ENCODE measurements at places on chromosomes 11 and 22.

GRCh38 chr11:130034236-130034635, 31.6 kb upstream of the PRDM10 start:
- no peak for DNase-seq

DNA sequence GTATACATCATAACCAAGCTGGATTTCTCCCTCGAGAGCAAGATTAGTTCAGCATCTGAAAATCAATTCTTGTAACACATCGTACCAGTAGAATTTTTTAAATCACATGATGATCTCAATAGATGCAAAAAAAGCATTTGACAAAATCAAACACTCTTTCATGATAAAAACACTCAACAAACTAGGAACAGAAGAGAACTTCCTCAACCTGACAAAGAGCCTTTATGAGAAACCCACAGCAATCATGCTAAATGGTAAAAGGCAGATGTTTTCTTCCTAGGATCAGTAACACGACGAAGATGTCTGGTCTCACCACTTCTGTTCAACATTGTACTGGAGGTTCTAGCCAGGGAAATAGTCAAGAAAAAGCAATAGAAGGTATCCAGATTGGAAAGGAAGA, 34.1 kb upstream of the TMPRSS4 start:
- no peak for DNase-seq

DNA sequence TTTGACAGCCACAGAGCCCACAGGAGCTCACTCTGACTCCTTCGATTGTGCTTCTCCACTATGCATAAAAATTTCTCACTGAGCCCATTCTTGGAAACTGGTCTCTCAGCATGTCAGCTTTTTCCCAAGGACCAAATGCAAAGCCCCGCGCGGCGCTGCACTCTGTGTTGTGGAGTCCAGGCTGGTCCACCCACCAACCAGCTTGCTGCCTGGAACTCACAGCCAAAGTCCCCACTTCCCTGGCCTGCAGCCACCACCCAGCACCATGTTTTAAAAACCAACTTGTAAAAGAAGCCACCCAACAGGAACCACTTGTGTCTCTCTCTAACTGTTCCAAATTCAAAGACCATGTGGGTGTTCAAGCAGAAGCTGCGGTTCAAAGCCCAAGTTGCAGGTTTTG, 124.4 kb downstream of the SPATA19 start:
- DNase-seq = no peak

DNA sequence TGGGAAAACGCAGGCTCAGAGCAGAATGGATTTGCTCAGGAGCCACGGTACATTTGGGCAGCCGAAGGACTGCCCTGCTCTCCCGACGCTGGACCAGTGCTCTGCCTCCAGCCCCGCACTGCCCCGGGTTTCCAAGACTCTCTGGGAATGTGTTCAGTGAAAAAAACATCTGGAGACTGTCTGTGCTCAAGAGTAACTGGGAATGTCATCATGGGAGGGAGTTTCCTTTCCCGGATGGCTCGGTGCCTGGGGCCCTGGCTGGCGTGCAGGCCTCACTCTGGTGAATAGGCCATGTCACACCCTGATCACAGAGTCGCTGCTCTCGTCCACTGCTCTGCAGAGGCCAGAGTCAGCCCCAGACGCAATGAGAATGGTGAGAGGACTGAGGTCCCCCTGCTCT, 9.8 kb upstream of the APOL6 start:
- DNase-seq = no peak

DNA sequence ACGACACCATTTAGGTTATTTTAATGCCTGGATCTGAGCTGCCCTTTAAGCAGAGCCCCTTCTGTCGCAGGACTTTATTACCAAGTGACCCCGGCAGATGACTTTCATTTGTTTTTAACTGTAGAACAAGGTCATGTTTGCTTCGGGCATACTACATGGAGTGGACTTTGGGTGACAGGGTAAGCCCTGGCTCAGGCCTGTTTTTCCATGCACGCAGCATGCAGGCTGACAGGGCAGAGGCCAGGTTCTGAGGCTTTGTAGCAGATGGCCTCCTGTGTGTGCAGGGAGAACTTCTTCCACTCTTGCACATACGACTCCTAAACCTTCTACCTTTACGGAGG, 50.5 kb downstream of the SNX19 start:
- DNase-seq = no peak

- no peak for DNase-seq
Measured at GRCh38 chr11:83127310-83127637, 29.7 kb upstream of the PCF11 start.

DNA sequence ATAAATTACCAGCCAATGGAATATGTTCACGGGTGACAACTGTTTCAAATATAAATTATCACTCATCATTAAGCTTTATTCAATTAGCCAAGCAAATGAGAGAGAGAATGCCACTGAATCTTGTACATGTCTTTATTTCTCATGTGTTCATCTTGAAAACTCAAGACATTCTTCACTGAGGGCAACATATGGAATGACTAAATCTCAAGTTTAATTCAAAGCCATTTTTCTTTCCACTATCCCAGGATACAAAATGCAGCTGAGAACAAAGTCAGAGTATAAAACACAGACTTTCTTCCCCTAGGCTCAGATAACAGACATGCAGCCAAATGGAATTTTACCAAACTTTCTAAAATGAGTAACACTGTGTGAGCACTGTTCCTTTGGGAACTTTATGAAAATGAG, 12.1 kb upstream of the BBOX1 start:
- no peak for DNase-seq

DNA sequence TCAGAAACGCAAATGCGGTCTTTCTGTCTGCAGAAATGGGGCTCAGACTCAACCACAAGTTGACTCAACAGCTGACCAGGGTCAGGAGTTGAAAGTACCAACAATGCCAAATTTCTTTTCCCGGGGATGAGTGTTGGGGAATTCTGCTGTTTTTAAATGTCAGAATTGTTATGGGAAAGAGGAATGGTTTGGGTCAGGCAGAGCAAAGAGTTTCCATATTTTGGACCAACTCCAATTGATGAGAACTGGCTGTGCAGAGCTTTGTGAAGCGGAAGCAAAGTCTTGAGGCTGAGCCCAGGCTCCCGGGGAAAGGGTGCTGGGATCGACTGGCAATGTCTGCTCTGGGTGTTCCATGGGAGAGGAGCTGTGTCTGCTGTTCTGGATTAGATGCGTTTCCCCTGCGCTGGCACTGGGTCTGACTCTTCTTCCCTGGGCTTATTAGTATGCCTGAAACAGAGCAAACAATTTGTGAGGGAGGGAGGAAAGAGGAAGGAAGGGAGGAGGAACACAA, 36.2 kb downstream of the TXN2 start:
- DNase-seq = no peak

DNA sequence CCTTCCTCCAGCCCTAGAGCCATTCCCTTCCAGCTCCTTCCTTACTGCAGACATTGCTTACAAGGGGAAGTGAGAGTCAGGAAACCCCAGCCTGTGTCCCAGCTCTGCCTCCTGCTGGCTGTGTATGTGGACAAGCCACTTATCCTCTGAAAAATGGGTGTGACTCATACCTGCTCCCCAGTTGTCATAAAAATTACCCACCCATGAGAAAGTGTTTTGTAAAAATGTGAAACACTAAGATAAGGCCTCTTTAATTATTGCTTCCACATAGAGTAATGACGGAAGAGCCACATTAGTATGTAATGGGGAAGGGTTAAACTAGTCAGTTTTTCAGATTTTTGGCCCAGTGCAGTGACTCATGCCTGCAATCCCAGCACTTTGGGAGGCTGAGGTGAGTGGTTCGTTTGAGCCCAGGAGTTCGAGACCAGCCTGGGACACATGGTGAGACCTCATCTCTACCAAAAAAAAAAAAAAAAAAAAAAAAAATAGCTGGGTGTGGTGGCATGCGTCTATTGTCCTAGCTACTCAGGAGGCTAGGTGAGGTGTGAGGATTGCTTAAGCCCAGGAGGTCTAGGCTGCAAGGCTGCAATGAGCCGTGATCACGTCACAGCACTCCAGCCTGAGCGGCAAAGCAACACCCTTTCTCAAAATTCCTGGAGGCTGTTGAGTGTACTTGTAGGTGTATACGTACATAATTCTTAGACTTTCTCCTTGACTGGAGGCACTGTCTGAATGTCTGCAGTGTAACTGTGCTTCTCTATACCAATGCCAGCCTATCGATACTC, 84.9 kb downstream of the CTTN start:
- DNase-seq = no peak

- no peak for DNase-seq
Measured at GRCh38 chr11:6387811-6388599, 2.3 kb upstream of the SMPD1 start.

DNA sequence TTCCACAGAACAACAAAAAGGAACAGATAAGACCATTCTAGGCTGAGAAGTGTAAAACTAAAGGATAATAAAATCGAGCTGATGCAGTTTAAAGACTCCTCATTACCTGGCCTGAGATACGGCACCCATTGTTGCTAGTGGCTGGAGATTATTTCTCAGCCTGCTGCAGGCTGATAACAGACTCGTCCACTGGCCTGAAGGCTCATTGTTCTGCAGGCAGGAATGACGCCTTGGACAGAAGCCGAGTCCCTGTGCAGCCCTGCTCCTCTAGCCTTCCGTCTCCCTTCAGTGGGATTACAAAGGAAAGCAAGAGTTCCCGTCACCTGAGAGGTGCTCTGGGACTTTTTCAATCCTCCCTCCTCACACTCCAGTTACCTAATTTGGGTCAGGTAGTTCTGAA, 1065.3 kb downstream of the OPCML start:
- no peak for DNase-seq

GRCh38 chr22:38871360-38872171, 450 bp downstream of the CBX6 start:
- no peak for DNase-seq

GRCh38 chr22:49202226-49202625, 625.4 kb downstream of the BRD1 start:
- peak; percentile 3 for DNase-seq

- peak; percentile 81 for DNase-seq
Measured at GRCh38 chr22:26656891-26657851, at the start of gene MIAT. Gene MIAT, plus strand, starts transcription at chr22:26657588.

- no peak for DNase-seq
Measured at GRCh38 chr11:67441731-67442351, 1.4 kb downstream of the CORO1B start.

DNA sequence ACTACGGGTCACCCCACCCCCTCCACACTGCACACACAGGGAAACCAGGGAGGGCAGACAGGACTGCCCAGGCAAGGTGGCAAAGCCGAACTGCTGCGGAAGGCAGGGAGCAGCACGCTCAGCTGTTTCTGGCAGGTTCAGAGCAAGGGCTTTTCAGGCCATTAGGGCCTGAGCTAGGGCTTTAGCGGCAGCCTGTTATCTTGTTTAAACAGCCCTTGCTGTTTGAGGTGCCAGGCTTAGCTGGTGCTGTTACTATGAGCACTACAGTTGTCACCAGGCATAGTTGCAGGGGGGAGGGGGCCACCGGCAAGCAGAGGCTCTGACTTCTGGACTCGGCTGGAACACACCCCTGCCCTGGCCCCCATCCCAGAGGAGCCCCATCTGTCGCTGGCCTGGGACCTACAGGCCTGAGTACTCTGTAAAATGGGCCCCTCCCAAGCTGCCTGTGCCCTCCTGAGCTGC, 34.9 kb downstream of the RSPH14 start:
- DNase-seq = no peak

GRCh38 chr11:27020751-27021150, 19.9 kb upstream of the BBOX1 start:
- no peak for DNase-seq

DNA sequence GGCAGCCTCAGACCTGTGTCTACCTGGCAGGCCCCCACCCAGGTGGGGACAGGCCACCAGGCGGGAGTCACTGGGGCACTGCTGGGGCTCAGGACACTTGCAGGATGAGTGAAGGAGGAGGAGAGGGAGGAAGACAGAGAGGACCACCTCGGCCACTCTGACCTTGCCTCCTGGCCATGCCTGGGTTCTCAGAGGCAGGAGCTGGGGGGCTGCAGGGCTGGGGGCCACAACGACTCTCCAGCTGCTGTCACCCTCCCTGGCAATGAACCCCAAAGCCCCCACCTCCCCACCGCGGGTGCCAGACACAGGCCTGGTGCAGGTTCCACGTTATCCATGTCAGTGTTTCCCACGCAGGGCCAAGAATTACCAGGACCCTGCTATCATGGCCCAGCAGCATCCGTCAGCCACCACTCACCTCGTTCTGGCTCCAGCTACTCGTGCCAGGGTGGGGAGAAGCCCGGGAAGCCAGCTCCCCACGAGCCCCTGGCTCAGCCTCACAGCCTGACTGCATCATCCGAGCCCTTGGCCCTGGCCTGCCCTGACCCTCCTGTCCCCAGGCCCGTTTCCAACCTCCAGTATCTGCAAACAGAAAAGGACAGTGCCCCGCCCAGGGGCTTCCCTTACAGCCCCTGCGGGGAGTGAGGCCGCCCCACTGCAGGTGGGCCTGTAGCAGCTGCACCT, 62.4 kb downstream of the BRD1 start:
- DNase-seq = no peak

- no peak for DNase-seq
Measured at GRCh38 chr11:122139595-122139866, 23.5 kb upstream of the BLID start.

GRCh38 chr11:29751618-29752017, 265.2 kb downstream of the KCNA4 start:
- DNase-seq = no peak

DNA sequence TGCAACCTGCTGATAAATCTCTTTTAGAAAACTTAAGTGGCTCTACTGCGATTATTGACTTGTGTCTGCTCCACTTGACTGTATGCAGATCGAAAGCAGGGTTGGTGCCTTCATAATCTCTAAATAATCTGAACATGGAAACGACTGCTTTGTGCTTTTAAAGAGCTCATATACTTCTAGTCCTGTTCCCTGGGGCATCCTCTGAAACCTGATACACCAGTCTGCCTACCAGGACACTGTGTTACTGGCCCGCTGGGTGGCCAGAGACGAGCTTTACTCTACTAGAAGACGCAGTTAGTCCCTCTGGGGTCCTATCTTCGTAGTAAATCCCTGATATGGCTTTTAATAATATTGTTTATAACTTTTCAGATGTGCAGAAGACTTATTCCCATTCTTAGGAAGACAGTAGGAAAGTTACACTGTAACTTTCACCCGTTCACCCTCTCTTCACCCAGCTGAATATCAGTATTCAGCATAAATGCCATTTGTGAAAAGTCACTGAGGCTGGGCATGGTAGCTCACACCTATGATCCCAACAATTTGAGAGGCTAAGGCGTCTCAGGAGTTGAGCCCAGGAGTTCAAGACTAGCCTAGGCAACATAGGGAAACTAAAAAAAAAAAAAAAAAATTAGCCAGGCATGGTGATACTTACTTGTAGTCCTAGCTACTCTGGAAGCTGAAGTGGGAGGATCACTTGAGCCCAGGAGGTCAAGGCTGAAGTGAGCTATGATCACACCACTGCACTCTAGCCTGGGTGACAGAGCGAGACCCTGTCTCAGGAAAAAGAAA, 9.0 kb upstream of the HTR3B start:
- no peak for DNase-seq

DNA sequence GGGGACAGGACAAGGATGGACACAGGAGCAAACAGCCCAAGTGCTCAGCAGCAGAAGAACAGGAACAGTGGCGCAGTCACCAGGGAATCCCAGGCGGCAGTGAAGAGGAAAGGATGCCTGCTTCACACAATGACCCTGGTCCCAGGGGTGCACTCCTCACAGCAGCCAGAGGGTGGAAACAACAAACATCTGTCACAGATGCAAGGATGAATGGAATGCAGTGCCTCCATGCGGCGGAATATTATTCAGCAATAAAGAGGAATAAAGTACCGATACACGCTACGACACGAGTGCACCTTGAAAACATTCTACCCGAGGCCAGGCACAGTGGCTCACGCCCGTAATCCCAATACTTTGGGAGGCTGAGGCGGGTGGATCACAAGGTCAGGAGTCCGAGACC, 12.7 kb downstream of the CSNK1E start:
- DNase-seq = no peak
